ENCODE measurements at places on chromosomes 13 and 19.

GRCh38 chr13:61852116-61852619 lies 436.5 kb upstream of the PCDH20 start:
- DNase-seq: no peak

GRCh38 chr13:100674572-100674871 lies at the start of gene TMTC4:
TMTC4 (minus strand) TSS chr13:100674795; CDS start chr13:100670362, 4,433 bp downstream.
- no peak for DNase-seq

DNA sequence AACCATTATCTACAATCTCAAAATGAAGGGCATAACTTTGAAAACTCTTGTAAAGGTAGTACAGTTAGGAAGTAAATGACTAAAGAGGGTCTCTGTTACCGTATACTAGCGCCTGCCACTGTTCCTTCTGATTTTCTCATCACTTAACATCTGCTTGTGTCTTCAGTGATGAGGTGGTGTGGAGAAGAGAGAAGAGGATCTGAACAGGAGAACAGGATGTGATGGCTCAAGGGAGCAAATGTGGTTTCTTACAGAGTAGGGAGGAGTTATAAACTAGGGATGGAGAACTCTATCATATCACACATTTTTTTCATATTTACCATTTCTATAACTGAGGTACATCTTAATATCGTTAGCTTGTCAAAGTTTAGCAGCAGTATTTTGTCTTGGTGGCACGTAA lies 1.1 kb downstream of the KCTD4 start:
- no peak for DNase-seq

DNA sequence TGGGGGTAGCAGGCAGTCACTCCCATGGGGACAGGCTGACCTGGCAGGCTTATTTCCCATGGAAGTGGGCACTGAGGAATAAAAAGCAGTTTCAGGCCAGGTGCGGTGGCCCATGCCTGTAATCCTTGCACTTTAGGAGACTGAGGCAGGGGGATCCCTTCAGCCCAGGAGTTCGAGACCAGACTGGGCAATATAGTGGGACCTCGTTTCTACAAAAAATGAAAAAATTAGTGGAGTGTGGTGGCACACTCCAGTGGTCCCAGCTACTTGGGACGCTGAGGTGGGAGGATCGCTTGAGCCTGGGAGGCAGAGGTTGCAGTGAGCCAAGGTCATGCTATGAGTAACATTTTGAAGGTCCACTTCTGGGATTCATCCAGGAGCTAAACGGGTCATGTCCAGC lies 6.0 kb downstream of the GJB2 start:
- no peak for DNase-seq

DNA sequence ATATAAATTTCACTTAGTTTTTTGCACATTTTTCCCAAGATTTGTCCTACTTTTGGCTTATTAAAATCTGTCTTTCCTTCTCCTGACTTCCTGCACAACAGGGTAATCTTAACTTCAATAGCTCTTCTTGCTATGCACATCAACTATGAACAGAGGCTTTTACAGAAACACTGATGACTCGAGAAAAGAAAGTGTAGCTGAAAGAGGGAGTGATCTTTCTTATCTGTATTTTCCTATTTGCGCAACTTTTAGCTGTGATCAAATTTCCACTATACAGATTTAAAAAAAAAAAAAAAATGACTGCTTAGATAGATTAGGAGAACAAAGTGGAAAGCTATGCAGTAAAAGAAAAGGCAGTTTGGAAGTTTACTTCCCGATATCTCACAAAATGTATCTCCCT lies 406.9 kb downstream of the LIG4 start:
- no peak for DNase-seq

GRCh38 chr13:26943748-26944147 lies 183.2 kb upstream of the GPR12 start:
- DNase-seq: no peak

DNA sequence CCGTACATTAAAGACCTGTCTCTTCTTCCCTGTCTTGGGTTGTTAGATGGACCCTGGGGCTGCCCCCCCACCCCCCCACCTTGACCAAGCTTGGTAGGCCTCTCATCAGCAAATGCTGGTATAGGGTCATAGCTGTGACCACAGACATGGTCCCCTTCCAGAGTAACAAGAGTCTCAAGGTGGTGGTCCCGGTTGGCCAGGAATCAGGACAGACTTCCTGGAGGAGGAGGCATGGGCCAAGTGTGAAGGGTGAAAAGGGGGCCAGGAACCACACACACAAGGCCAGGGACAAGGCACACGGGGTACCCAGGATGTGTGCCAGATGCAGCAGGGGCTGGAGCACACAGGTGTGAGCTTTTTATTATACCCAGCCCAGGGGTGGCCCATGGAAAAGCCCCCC lies 1.1 kb upstream of the MRI1 start:
- no peak for DNase-seq

DNA sequence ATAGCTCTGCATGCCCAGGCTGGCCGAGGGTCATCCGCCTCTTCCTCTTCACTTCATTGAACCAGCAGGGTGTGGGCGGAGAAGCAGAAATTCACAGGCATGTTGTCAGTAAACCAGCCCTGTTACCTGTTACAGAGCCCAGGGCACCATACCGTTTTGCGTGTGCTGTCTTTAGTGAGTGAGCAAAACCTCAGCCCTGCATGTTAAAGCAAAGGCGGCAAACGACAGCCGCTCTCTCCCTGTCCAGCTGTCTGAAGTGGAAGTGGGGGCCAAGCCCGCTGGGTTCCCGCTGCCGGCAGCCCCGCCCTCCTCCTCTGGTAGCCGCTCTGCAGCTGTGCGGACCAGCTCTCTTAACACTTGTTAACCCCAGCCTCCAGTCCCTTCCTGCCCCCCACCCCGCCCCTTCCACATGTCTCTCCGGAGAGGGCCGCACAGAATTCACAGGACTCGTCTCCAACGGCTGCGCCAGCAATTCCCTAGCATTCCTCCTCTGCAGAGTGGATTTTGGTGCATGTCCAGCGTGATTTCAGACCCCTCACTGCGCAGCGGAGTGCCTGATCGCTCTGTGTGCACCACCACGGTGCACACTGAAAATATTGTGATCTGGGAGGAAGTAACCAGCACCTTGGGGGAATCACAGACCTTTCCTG lies 12.7 kb downstream of the KLHL26 start:
- no peak for DNase-seq

DNA sequence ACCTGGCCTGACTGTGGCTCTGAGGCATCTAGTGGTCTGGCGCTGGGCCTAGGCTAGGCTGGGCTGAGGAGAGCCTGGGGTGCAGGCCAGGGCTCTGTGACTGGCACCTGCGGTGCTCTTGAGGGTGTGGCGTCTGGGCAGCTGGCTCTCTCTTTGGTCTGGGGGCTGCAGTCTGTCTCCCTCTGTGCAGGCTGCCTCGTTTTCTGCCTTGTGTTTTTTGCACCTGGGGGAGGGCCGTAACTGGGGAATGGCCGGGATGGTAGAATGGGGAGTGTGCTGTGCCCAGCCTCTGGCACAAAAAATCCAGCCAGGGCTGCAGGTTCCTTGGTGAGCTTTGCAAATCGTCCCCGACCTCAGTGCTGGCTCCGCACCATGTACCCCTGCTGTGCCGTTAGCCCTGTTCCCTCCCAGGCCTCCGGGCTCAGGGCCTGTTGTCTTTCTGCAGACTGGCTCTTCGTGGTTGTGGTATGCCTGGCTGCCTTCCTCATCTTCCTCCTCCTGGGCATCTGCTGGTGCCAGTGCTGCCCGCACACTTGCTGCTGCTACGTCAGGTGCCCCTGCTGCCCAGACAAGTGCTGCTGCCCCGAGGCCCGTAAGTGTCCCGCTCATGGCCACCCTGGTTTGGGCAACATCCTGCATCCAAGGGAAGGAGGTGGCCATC lies 6.5 kb upstream of the USF2 start:
- DNase-seq: no peak

DNA sequence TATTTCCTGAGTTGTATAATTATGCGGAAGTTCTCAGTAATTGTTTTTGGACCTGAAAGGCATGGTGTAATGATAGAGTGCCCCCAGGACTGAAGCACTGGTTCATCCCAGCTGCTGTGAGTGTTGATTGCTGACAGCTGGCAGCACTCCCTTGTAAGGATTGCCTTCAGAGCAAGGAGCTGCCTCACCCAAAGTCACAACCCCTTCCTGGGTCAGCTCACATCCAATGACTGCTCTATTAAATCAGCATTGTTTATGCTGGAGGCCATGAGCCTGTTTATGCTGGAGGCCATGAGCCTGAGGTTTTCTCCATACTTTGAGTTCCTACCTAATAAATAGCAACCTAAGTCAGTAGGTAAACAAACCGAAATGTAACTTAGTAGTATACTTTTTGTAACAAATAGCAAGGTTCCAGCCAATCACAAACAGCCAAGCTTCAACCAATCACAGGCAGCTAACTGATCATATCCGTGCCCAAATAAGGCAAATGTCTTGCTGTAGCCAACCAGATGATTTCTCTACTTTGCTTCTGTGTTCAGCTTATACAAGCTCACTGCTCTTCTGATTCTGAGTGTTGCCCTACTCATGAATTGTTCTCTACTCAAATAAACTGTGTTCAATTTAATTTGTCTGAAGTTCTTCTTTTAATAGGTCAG lies 11.7 kb upstream of the SPACA6 start:
- no peak for DNase-seq

DNA sequence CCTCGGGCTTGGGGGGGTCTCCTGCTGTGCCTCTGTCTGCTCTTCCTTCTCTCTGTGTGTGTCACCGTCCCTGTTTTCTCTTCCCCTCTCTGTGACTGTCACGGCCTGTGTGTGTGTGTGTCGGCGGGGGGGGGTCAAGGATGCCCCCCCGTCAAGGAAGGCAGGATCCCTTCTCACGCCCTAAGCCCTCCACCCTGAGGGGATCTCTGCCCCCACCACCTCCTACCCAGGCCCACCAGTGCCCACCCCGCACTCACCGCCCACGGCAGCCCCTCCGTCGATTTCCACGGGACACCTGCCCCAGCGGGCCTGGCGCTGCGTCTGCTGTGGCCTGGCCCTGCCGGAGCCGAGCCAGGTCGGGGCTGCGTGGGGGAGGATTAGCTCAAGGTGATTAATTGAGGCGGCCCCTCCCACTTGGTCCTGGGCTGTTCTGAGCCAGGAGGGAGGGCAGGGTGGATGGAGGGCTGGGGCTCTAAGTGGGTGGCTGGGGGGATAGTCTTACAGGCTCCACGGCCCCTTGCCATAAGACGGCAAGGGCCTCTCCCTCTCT lies at the start of gene RAX2:
TSS of gene RAX2 (minus strand) at position 323 of the 550 bp plus-strand sequence. CDS start 486 bp downstream, outside the sequence.
- DNase-seq: no peak

DNA sequence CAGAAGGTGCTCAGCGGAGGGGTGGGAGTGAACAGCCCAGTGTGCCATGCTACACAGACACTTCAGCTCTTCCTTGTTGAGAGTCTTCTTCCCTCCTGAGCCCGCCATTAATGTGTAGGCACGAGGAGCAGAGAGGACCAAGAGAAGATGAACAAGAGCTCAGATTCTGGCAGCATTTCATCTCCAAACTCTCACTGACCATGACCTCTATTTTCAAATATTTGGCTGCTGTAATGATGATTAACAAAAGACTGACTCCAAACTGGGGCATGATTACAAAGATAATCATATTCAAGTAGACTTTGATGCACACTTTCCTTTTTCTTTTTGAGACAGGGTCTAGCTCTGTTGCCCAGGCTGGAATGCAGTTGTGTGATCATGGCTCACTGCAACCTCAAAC lies 236.5 kb downstream of the DCLK1 start:
- DNase-seq: no peak

DNA sequence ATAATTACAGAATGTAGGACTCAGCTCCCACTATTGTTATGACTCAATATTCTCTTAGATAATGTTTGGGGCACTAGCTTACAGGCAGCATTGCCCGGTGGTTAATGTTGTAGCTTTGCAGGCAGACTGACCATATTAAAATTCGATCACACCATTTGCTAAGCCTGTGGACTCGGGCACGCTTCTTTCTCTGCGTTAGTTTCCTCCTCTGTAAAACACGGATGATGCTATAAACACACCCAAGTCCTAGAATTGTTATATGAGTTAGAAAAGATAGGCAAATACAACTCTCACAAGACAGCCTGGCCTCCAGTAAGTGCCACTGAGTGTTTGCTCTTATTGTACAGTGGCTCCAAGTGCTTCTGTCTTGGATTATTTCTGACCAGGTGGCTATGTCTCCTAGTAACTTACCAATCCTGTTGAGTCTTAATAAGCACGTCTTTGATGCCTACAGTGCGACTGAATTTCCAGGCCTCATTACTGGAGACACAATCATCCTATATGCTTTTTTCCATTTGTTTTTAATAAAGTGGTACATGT lies 50.0 kb upstream of the ALOX5AP start:
- DNase-seq: no peak

Data from CD4-positive, alpha-beta memory T cell (primary cell).